Adipocyte (in vitro differentiated cells): ENCODE measurements at places on chromosomes 5 and 9.

- DNase-seq = no peak
These were observed 537.6 kb downstream of the DTWD2 start for GRCh38 chr5:118450554-118451332.

GRCh38 chr5:34632807-34633422 lies 23.2 kb upstream of the RAI14 start:
- DNase-seq = no peak

DNA sequence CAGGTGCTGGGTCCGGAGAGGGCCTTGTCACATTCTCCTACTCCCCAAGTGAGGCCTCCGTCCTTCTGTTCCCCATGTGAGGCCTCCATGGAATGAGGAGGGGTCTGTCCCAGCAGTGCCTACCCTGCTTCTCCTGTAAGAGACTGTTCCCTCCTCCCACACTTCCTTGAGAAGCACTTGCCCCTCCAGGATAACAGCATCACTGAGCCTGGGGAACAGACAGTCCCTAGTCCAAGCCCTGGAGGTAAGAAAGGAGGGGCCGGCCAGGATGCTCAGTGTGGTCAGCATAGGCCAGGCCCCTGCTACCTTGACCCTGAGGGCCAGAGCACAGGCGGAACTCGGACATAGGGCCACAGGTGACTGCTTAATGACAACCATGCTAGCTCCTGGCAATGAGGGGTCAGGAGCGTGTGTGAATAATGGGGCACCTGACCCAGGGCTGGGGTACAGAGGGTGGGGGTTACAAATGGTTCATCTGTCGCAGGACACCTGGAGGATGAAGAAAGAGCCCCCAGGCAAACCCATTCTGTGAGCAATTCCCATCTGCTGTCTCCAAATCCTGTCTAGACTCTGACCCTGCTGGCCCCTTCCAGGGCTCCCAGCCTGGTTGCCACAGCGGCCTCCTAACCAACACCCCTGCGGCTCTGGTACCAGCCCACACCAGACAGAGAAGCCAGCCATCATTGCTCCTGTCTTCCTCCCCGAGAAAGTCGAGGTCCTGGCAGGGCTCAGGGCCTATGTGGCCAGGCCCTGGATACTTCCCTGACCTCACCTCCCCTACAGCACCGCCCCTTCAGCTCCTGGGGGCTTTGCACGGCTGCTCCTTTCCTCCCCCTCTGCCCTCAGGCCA lies 20.3 kb downstream of the RALGDS start:
- no peak for DNase-seq

GRCh38 chr9:124139001-124139400 lies 118.7 kb upstream of the NEK6 start:
- peak; percentile 59 for DNase-seq

GRCh38 chr5:31758803-31759425 lies 120.0 kb downstream of the PDZD2 start:
- no peak for DNase-seq

GRCh38 chr5:53041071-53041692 lies 52.0 kb downstream of the ITGA2 start:
- DNase-seq = peak; percentile 68

DNA sequence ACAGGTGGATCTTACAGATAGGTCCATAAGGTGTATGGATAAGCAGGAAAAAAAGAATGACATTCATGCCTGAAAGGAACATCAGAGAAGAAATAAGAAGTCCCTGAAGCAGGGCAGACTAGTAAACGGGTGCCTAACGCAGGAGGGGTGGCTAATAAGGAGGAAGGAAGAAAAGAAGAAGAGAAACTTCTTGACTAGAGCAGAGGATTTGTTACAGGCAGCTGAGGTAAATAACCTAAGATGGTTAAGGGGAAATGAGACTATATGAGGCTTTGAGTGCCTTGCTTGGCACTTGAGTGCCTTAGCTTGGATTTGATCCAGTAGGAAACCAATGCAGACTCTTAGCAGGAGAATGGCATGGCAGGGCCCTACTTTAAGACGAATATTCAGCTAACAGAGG lies 313.5 kb upstream of the PDE4D start:
- DNase-seq = no peak

DNA sequence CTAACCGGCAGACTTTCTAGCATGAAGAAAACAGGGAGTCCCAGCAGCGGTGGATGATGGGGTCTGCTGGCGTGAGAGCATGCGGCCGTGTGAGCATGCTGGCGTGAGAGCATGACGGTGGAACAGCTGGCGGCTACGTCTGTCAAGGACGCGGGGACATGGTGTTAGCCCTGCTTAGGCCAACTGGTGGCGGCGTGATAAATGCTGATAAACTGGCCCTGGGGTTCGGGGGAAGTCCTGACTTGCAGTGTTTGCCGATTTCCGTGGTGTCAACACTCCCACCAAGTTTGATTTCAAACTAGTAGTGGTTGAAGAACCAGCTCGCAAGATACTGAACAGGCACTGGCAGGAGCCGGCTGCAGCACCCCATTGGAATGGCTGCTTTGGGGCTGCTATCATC lies 122.4 kb upstream of the RAPGEF1 start:
- no peak for DNase-seq

- no peak for DNase-seq
These were observed 3.0 kb downstream of the ASPN start for GRCh38 chr9:92479346-92479745.

DNA sequence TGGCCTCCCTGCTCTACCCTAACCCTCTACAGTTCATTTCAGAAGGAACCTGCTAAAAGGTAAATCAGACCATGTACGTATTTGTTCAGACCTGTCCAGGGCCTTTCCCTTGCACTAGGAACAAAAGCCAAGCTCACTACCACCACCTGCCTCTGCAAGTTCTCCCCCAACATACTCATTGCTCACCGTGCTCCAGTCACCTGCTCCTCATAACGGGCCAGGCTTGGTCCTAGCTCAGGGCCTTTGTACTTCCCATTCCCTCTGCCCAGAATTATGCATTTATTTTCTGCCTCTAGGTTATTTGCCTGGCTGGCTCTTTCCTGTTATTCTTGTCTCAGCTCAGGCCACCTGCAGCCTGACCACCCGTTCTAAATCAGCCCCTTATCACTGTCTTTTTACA lies 4.8 kb upstream of the FGF1 start:
- no peak for DNase-seq
